ENCODE measurements at places on chromosomes 6 and 20.

- peaks cover 34% of the 10 kb centered on the region for H3K4me1 ChIP-seq
- H3K27ac ChIP-seq, result peak overlapping the region; percentile 69
- ATAC-seq, result no peak
- H3K36me3 ChIP-seq, result no peaks in the 10 kb centered on the region
Measured at GRCh38 chr20:32476684-32477593, 108.2 kb downstream of the NOL4L start.

DNA sequence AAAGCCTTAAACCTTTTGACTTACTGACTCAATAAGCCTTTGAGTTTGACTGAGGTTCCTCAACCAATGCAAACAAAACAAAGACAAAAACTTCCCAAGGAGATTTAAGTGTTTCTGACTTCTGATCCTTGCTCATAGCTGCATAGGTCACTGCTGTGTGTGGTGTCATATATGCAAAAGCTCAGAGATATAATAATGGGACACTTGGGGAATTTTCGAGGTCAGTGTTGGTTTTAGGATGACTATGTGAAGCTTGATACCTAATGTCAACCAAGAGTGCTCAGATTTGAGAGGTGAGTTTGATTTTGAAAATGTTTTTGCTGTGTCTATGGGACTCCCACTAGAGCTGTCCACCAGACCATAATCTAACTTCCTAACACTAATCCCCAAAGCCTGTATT is 26.2 kb downstream of the ZKSCAN8 start:
- peaks cover 50% of the 10 kb centered on the region for H3K36me3 ChIP-seq
- no peak overlapping the region for H3K27ac ChIP-seq
- ATAC-seq, result no peak
- H3K4me1 ChIP-seq, result no peaks in the 10 kb centered on the region
- no peak overlapping the region for H3K4me3 ChIP-seq

DNA sequence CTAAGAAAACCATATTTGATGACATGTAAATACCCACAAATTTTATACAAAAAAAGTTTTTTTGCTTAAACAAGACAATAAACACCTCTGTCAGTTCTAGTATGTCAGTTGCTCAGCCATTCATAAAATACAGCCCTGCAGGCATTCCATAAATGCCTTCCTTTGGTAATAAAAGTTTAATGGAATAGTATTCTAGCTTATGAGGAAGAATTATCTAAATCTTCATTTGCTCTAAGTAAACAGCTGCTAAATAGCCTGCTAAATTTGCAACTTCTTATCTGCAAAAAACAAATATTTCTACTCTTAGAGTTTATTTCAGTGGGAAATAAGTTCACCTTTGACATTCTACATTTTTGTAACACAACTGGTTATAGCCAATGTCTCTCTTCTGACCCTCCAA is 108.8 kb downstream of the SMLR1 start:
- H3K4me1 ChIP-seq, result no peaks in the 10 kb centered on the region
- H3K4me3 ChIP-seq, result no peak overlapping the region
- no peaks in the 10 kb centered on the region for H3K27me3 ChIP-seq

- H3K36me3 ChIP-seq, result no peaks in the 10 kb centered on the region
- H3K4me1 ChIP-seq, result no peaks in the 10 kb centered on the region
- ATAC-seq, result no peak
- H3K27ac ChIP-seq, result no peak overlapping the region
- no peak overlapping the region for H3K4me3 ChIP-seq
Measured at GRCh38 chr6:79878142-79878748, 69.1 kb downstream of the ELOVL4 start.

DNA sequence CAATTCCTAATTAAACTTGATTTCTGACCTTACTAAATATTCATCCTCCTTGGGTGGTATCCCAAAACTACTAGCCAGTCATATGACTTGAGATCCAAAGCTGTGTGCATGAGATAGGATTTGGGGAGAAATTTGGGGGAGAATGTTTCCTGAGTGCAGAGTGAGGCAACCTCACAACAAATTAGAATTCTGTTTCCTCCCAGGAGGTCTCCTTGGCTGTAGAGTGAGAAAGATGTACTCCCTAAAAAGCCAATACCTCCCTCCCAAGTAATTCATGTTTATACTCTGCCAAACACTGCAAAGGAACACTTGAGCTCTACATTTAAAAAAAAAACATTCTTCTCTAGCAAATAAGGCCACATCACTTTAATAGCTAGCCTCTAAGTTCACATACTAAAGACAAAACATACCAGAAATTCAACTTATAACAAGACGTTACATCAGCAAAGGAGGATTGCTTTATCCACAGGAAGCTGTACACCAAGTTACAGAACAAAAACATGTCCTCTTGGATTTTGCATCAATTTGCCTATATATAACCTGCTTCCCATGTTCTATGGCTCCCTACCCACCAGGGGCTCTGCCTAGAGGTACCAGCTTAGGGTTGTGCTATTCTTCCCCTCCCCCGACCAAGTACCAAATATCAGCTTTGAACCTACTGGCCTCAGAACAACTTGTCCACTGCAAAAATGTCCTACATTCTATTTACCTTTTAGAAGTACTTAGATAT is 15.4 kb upstream of the TMEM30A start:
- no peaks in the 10 kb centered on the region for H3K36me3 ChIP-seq
- peaks cover 6% of the 10 kb centered on the region for H3K4me1 ChIP-seq
- ATAC-seq, result no peak

DNA sequence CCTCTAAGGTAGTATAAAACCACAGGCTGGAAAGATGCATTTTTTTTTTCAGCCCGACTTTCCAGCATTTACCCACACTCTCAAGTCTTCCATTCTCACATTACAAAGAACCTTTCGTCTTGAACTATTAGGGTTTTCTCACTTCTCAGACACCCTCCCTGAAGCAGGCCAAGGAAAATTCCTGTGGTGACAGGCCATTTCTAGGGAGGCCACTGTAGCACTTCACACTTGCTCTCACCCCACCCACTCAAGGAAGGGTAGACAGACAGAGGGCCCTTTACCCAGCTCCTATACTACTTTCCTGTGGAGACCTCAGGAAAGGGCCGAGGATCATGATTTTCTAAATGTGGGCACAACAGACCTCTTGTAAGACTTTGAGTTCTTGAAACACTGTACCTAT is 27.7 kb downstream of the KCNS1 start:
- no peak for ATAC-seq
- H3K27ac ChIP-seq, result peak overlapping the region; percentile 31
- peaks cover 21% of the 10 kb centered on the region for H3K4me1 ChIP-seq
- peaks cover 62% of the 10 kb centered on the region for H3K36me3 ChIP-seq
- H3K27me3 ChIP-seq, result no peaks in the 10 kb centered on the region

- no peak overlapping the region for H3K4me3 ChIP-seq
- peaks cover 26% of the 10 kb centered on the region for H3K4me1 ChIP-seq
- H3K36me3 ChIP-seq, result peaks cover 25% of the 10 kb centered on the region
- H3K27me3 ChIP-seq, result no peaks in the 10 kb centered on the region
- H3K27ac ChIP-seq, result no peak overlapping the region
Measured at GRCh38 chr6:87334683-87335082, 5.6 kb upstream of the GJB7 start.

DNA sequence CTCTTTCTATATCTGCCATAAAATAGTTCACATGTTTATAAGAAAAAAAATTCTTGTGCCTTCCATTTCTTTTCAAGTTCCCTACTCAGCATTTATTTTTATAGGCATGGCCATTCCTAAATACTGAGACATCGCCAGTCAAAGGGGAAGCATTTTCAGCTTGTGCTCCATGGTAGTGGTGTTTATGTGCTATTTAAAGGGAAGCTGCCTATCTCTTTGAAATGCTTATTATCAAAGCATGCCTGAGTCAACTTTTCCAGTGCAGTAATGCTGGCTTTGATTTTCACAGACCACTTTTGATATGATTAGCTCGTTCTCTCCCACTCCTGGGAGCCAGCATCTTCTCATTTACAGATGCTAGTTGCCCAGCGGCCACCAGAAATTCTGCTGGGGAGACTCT is 124.1 kb upstream of the RIN2 start:
- H3K27me3 ChIP-seq, result peaks cover 37% of the 10 kb centered on the region
- H3K27ac ChIP-seq, result no peak overlapping the region
- no peak overlapping the region for H3K4me3 ChIP-seq
- no peaks in the 10 kb centered on the region for H3K4me1 ChIP-seq
- no peaks in the 10 kb centered on the region for H3K36me3 ChIP-seq
- no peak for ATAC-seq

DNA sequence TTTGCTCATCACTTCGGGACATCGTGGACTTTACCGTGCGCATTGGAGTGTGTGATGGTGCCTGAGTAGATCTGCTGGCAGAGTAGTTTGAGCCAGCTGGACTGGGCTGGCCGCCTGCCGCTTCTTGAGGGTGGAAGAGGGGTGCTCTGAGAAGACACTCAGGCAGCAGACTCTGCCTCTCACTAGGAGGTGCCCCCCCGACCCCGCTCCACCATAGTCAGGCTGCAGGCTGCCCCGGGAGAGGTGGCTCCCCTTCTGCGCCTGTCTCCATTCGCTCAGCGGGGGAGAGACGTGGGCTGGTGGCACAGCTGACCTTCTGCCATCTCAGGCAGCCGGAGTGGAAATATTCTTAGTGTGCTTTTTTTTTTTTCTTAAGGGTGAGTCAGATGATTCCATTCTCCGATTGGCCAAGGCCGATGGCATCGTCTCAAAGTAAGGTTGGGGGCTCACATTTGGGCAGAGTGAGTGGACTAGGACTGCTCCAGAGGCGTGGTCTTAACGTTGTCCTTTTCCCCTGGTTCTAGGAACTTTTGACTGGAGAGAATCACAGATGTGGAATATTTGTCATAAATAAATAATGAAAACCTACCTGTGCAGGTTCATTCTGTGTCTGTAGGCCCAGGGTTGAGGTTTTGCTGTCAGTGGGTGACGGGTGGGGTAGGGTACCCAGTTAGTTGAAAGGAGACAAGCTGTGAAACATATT is 1.2 kb downstream of the RPS21 start:
- H3K4me3 ChIP-seq, result peak overlapping the region; percentile 92
- H3K27ac ChIP-seq, result peak overlapping the region; percentile 88
- H3K27me3 ChIP-seq, result no peaks in the 10 kb centered on the region
- ATAC-seq, result no peak
- peaks cover 35% of the 10 kb centered on the region for H3K36me3 ChIP-seq

DNA sequence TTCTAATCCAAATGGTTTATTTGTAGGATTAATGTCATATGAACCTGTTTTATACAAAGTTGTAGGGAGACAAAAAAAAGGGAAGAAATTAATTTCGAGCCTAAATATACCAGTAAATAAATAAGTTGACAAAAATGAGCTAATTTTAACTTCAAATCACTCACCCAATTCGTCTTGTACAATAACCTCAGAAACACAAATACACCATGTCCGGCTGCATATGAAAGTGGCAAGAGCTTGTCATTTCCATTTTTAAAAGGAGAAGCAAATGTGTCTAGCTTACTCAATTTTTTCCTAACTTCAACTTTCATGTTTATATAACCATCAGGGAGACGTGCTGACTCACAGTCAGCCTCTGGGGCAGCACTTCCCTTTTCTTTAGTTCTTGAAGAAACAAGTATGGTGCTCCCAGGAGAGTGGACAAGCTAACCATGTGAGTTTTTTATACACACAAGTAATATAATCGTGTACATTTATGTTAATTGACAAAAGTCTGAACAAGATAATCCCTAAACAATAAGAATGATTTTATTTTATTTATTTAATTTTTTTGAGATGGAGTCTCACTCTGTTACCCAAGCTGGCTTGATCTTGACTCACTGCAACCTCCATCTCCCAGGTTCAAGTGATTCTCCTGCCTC is 55.5 kb upstream of the SGK1 start:
- no peak overlapping the region for H3K4me3 ChIP-seq
- peaks cover 38% of the 10 kb centered on the region for H3K4me1 ChIP-seq
- peak; percentile 95 for ATAC-seq
- no peaks in the 10 kb centered on the region for H3K27me3 ChIP-seq

GRCh38 chr6:41392246-41392645 is 56.8 kb downstream of the NCR2 start:
- H3K27me3 ChIP-seq, result peaks cover 43% of the 10 kb centered on the region
- H3K27ac ChIP-seq, result no peak overlapping the region
- ATAC-seq, result no peak
- peaks cover 6% of the 10 kb centered on the region for H3K36me3 ChIP-seq
- H3K4me3 ChIP-seq, result no peak overlapping the region

DNA sequence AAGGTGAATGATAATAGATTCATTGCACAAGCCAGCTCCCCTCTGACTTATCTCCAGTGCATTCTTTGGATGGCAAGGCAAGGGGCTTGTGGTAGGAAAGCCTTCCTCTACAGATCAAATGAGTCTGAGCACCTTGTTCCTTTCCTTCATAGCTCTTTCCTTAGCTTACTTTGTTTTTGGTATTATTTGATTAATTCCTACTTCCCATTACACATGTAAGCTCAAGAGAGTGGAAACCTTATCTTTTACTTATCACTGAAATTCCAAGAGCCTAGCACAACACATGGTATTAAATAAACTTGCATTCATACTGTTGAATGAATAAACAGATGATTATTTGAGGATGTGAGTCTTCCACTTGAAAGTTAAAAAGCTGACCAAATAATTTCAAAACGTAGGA is 41.7 kb downstream of the FRK start:
- ATAC-seq, result no peak
- H3K36me3 ChIP-seq, result peaks cover 6% of the 10 kb centered on the region
- peak overlapping the region; percentile 67 for H3K27ac ChIP-seq
- H3K4me1 ChIP-seq, result peaks cover 51% of the 10 kb centered on the region
- no peaks in the 10 kb centered on the region for H3K27me3 ChIP-seq

GRCh38 chr20:49821870-49822331 is 9.3 kb downstream of the SLC9A8 start:
- H3K36me3 ChIP-seq, result peaks cover 51% of the 10 kb centered on the region
- H3K4me3 ChIP-seq, result no peak overlapping the region
- no peak for ATAC-seq
- H3K4me1 ChIP-seq, result peaks cover 33% of the 10 kb centered on the region
- peak overlapping the region; percentile 62 for H3K27ac ChIP-seq
- no peaks in the 10 kb centered on the region for H3K27me3 ChIP-seq

GRCh38 chr6:127869772-127870404 is 31.0 kb downstream of the THEMIS start:
- ATAC-seq, result no peak
- H3K4me3 ChIP-seq, result no peak overlapping the region
- H3K4me1 ChIP-seq, result no peaks in the 10 kb centered on the region
- H3K27ac ChIP-seq, result no peak overlapping the region
- no peaks in the 10 kb centered on the region for H3K27me3 ChIP-seq

DNA sequence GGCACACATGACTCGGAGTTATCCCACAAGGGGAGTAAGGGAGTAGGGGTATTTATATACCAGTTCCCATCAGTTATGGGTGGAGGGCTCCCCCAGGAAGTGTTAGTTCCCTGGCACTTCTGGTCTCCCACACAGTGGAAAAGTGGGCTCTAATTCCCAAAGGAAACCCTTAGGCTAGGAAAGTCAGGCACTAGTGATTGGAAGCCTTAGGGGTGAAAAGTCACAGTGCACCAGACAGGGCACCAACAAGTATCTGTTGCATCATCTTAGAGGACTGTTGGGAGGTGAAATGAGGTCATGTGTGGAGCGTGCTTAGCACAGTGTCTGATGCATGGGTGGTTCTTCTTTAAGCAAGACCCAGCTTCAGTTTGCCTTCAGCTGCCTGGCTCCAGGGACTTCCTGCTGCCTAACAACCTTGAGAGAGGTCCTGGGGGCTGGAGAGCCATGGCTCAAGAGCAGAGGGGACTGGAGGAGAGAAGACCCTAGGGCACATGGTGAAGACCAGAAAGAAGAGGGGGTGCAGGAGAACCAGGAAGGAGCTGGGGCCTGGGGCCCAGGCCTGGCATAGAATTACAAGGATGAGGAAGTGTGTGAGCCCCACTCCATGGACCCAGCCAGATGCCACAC is 7.5 kb upstream of the FOXP4 start:
- peaks cover 13% of the 10 kb centered on the region for H3K4me1 ChIP-seq
- no peaks in the 10 kb centered on the region for H3K36me3 ChIP-seq

- H3K36me3 ChIP-seq, result no peaks in the 10 kb centered on the region
- H3K27me3 ChIP-seq, result no peaks in the 10 kb centered on the region
- no peak for ATAC-seq
- no peak overlapping the region for H3K27ac ChIP-seq
- H3K4me3 ChIP-seq, result no peak overlapping the region
Measured at GRCh38 chr6:132236744-132237143, 164.5 kb downstream of the MOXD1 start.
